ENCODE measurements at places on chromosomes 12 and 14. TPM values are rescaled to one million over a fixed set of nuclear protein-coding genes. Genes with fewer than 3 reads are reported as not detected.

DNA sequence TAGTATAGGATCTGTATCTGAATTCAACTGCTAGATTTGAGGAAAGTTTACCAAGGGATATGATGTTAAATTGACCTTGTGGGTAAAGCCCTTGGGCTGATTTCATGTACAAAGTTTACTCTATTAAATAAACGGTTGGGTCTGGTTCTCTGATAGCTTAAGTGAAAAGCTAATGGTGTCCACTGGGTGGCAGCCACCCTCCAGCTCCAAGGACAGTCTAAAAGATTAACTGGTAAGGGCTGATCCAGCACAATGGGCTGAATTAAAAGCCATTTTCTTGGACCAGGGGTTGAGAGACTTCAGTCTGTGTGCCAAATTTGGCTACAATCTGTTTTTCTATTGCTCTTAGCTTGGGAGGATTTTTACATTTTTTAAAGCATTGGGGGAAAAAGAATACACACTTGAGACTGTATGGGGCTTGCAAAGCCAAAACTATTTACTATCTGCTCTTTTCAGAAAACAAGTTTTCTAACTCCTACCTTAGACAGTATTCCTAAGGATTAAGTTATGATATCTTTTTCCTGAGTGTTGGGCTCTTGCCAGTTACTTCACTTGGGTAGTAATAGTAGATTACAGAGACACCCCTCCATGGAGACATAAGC is 116.5 kb downstream of the GPHN start:
- DNase-seq: peak; percentile 62

GRCh38 chr12:39145175-39145999 is 240.0 kb upstream of the CPNE8 start:
- DNase-seq: no peak

DNA sequence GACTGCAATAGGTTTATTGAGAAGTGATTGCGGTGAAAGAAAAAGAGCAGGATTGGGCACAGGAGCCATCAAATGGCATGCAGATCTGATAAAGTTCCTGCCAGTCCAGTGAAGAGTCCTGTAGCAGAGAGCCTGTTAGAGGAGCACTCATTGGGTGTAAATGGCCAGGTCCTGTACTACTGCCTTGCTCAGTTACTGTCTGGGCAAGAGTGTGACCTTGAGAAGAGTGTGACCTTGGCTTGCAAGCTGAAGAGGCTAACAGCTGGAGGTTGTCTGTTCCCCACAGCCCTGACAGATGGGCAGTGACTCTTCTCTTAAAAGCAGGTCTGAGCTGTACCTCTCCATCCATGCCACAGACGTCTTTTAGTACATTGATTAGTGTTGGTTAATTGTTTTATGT is 148.6 kb upstream of the SLC38A2 start:
- no peak for DNase-seq

- no peak for DNase-seq
Measured at GRCh38 chr12:41367726-41368405, 179.7 kb downstream of the PDZRN4 start.

The CKAP4 gene
- total RNA-seq: 568 TPM

The BCAT1 gene
- total RNA-seq: 180 TPM

The SYT1 gene
- total RNA-seq: 4.9 TPM

The BICDL1 gene
- total RNA-seq: not detected
